ENCODE measurements at places on chromosomes 1 and 21.
A peak's percentile ranks its signal among the peaks of the same experiment; 100 is the strongest.

GRCh38 chr1:243842978-243843511, 7.0 kb downstream of the AKT3 start:
- H3K27me3 ChIP-seq, result no peaks in the 10 kb centered on the region
- DNase-seq, result no peak
- no peak overlapping the region for H3K27ac ChIP-seq
- no peak overlapping the region for H3K4me3 ChIP-seq

- no peaks in the 10 kb centered on the region for H3K4me1 ChIP-seq
- DNase-seq, result peak; percentile 53
- no peaks in the 10 kb centered on the region for H3K36me3 ChIP-seq
- no peaks in the 10 kb centered on the region for H3K27me3 ChIP-seq
These were observed 5.6 kb upstream of the S100A7 start for GRCh38 chr1:153465811-153466636.

DNA sequence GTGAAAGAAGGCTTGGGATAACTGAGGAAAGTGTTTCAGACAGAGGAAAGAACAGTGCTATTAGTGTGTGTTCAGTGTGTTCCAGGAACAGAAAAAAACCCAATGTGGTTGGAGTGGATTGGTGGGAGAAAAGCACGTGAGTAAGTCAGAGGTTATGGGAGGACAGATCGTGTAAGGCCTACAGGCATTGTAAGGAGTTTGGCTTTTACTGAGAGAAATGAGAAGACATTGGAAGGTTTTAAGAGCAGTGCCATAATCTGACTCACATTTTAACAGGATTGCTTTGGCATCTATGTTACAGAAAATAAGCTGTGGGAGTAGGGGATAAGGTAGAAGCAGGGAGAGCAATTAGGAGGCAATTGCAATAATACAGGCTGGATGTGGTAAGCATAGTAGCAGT, 4.8 kb downstream of the ARPC5 start:
- H3K27ac ChIP-seq, result no peak overlapping the region
- peaks cover 18% of the 10 kb centered on the region for H3K4me1 ChIP-seq
- no peak overlapping the region for H3K4me3 ChIP-seq
- peaks cover 5% of the 10 kb centered on the region for H3K36me3 ChIP-seq

DNA sequence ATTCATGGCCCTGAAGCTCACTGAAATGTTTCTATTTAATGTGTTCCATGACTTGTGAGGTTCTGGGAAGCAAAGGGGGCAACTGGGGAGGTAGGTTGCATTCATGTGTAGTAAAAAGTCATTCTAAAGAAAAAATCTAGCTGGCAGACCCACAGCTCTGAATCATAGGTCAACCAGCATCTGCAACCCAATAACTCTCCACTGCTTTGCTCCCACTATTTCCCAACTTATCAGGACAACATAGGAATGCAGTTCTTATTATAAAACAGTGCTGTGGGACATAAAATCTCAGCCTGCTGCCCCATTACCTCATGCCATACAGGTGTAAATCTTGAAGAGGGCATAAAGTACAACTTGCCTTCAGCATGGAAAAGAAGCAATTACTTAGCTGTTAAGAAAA, 576.1 kb upstream of the PTBP2 start:
- no peak overlapping the region for H3K4me3 ChIP-seq
- DNase-seq, result no peak
- H3K27ac ChIP-seq, result no peak overlapping the region
- H3K36me3 ChIP-seq, result no peaks in the 10 kb centered on the region

DNA sequence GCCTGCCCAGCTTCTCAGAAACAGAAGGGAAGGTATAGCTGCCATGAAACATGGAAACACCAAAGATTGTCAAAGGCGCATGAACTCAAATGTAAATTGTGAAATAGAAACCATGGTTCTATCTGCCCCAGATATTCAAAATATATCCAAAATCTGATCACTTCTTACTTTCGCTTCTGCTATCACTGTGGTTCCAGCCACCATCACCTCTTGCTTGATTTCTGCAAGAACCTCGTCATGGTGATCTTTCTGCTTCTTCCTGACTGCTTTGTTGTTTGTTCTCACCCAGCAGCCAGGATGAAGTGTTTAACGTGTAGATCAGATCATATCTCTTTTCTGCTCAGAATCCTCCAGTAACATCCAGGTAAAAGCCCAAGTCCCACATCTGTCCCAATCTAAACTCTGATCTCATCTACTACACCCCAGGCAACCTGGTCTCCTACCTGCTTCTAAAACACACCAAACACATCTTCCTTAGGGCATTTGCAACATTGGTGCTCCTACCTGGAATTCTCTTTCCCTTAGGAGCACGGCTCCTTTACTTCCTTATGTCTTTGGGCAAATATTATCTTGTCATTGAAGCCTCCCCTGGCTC, 10.5 kb upstream of the LMO4 start:
- no peak overlapping the region for H3K27ac ChIP-seq
- no peak overlapping the region for H3K4me3 ChIP-seq
- H3K4me1 ChIP-seq, result no peaks in the 10 kb centered on the region
- DNase-seq, result no peak
- H3K27me3 ChIP-seq, result no peaks in the 10 kb centered on the region
- no peaks in the 10 kb centered on the region for H3K36me3 ChIP-seq

GRCh38 chr1:77847621-77848080, 40.8 kb upstream of the NEXN start:
- no peak overlapping the region for H3K4me3 ChIP-seq
- DNase-seq, result no peak
- H3K27ac ChIP-seq, result no peak overlapping the region
- H3K4me1 ChIP-seq, result no peaks in the 10 kb centered on the region

- H3K27me3 ChIP-seq, result no peaks in the 10 kb centered on the region
- DNase-seq, result no peak
- H3K4me1 ChIP-seq, result no peaks in the 10 kb centered on the region
- H3K36me3 ChIP-seq, result no peaks in the 10 kb centered on the region
- no peak overlapping the region for H3K4me3 ChIP-seq
- H3K27ac ChIP-seq, result no peak overlapping the region
These were observed 48.5 kb downstream of the OPRD1 start for GRCh38 chr1:28860332-28861073.

- H3K4me1 ChIP-seq, result no peaks in the 10 kb centered on the region
- no peak for DNase-seq
These were observed 154.8 kb downstream of the TRABD2B start for GRCh38 chr1:47842228-47842919.

- H3K27ac ChIP-seq, result no peak overlapping the region
- DNase-seq, result no peak
- no peaks in the 10 kb centered on the region for H3K27me3 ChIP-seq
- no peak overlapping the region for H3K4me3 ChIP-seq
These were observed 81.2 kb downstream of the KCNN3 start for GRCh38 chr1:154788886-154789285.

GRCh38 chr1:160030657-160031364, 979 bp downstream of the PIGM start:
- H3K27me3 ChIP-seq, result no peaks in the 10 kb centered on the region
- H3K36me3 ChIP-seq, result no peaks in the 10 kb centered on the region
- peak overlapping the region; percentile 66 for H3K27ac ChIP-seq
- peak overlapping the region; percentile 76 for H3K4me3 ChIP-seq

- no peak for DNase-seq
- no peak overlapping the region for H3K27ac ChIP-seq
- H3K4me1 ChIP-seq, result no peaks in the 10 kb centered on the region
- H3K4me3 ChIP-seq, result no peak overlapping the region
These were observed 35.5 kb downstream of the PLA2G4A start for GRCh38 chr1:186864296-186864695.

DNA sequence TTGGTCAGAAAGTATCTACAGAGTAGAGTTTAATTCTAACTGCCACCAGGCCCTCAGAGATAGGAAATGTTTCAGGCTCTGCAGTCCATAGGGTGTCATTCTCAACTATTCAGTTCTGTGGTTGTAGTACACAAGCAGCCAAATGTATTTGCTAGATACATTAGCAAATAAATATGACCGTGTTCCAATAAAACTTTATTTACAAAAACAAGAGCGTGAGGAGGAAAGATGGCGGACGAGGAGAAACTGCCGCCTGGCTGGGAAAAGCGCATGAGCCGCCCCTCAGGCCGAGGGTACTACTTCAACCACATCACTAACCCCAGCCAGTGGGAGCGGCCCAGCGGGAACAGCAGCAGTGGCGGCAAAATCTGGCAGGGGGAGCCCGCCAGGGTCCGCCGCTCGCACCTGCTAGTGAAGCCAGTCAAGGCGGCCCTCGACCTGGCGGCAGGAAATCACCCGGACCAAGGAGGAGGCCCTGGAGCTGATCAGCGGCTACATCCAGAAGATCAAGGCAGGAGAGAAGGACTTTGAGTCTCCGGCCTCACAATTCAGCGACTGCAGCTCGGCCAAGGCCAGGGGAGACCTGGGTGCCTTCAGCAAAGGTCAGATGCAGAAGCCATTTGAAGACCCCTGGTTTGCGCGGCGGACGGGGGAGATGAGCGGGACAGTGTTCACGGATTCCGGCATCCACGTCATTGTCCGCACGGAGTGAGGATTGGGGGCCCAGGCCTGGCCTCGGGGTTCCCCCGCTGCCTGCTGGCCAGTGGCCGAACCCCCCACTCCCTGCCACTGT, 286.1 kb downstream of the LRRC40 start:
- DNase-seq, result no peak
- H3K36me3 ChIP-seq, result no peaks in the 10 kb centered on the region
- H3K4me3 ChIP-seq, result no peak overlapping the region
- no peaks in the 10 kb centered on the region for H3K4me1 ChIP-seq
- H3K27ac ChIP-seq, result no peak overlapping the region
- no peaks in the 10 kb centered on the region for H3K27me3 ChIP-seq

GRCh38 chr1:43835082-43836021, 98.2 kb upstream of the ARTN start:
- H3K27ac ChIP-seq, result no peak overlapping the region
- H3K36me3 ChIP-seq, result no peaks in the 10 kb centered on the region
- no peak overlapping the region for H3K4me3 ChIP-seq
- no peak for DNase-seq
- H3K27me3 ChIP-seq, result no peaks in the 10 kb centered on the region

DNA sequence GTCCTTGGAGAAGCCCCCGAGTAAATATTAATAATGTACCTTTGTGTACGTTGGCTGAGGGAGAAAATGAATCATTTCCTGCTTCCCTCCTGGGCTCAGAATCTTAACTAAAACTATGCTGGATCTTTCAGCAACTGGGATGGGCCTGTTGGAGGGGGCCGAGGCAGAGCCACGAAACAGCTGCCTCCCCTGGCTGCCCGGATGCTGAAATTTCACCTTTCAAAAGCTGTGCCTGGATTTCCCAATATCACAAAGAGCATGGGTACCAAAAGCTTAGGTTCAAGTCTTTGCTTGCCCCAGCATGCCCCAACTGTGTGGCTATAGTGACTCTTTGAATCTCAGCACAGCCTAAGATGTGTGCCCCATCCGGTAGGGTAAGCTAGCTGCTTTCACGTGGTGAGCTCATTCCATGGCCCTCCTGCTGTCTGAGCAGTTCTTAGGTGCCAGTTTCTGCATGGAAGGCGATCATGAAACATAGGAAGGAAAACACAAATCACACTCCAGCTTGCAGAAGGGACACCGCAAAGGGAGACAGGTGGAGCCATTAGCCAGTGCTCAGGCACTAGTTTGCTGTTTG, 473.5 kb downstream of the PTPRU start:
- H3K27me3 ChIP-seq, result no peaks in the 10 kb centered on the region
- H3K4me1 ChIP-seq, result no peaks in the 10 kb centered on the region
- no peaks in the 10 kb centered on the region for H3K36me3 ChIP-seq
- DNase-seq, result no peak
- no peak overlapping the region for H3K4me3 ChIP-seq

DNA sequence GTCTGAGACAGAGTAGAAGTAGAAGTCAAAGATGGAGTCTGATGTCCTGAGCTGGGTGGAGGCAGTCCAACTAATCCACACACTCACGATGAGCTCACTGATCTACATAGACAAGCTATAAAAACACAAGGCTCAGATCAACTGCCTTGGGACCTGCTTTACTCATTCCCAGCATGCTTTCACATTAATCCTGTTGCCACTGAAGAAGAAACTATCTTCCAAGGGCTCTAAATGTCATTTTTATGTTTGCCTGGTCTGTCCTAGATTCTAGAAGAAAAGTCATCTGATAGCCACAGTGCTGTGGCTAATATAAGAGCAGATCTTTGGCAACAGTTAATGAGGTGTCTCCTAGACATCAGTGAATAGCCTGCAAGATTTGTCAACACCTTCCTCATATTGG, 522.7 kb downstream of the NUF2 start:
- no peaks in the 10 kb centered on the region for H3K36me3 ChIP-seq
- no peak overlapping the region for H3K4me3 ChIP-seq
- H3K27ac ChIP-seq, result no peak overlapping the region
- DNase-seq, result no peak
- H3K27me3 ChIP-seq, result no peaks in the 10 kb centered on the region

- peaks cover 21% of the 10 kb centered on the region for H3K4me1 ChIP-seq
- DNase-seq, result no peak
- H3K4me3 ChIP-seq, result no peak overlapping the region
- peak overlapping the region; percentile 23 for H3K27ac ChIP-seq
These were observed 86.7 kb downstream of the GALNT2 start for GRCh38 chr1:230153641-230154296.

- H3K4me3 ChIP-seq, result no peak overlapping the region
- H3K4me1 ChIP-seq, result peaks cover 54% of the 10 kb centered on the region
- peak overlapping the region; percentile 99 for H3K27ac ChIP-seq
- DNase-seq, result no peak
- no peaks in the 10 kb centered on the region for H3K27me3 ChIP-seq
These were observed 54.3 kb upstream of the TARBP1 start for GRCh38 chr1:234533034-234533891.

DNA sequence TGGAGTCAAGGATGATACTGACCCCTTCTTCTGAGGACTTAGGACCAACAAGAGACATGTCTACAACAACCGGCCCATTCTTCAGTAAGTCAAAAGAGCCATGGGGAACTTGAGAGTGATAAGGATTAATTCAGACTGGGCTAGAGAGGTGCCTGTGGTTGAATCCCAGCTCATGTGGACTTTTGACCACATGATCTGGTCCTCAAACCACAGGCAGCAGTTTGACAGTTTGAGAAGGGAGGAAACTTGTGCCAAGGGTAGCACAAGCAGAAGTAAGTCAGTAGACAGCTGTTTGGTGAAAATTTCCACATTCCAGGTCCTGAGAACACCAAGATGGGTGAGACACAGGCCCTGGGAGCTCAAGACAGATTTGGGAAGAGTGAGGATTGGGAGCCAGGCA, 19.8 kb downstream of the SH3BP5L start:
- no peak overlapping the region for H3K4me3 ChIP-seq
- no peak overlapping the region for H3K27ac ChIP-seq
- DNase-seq, result no peak

DNA sequence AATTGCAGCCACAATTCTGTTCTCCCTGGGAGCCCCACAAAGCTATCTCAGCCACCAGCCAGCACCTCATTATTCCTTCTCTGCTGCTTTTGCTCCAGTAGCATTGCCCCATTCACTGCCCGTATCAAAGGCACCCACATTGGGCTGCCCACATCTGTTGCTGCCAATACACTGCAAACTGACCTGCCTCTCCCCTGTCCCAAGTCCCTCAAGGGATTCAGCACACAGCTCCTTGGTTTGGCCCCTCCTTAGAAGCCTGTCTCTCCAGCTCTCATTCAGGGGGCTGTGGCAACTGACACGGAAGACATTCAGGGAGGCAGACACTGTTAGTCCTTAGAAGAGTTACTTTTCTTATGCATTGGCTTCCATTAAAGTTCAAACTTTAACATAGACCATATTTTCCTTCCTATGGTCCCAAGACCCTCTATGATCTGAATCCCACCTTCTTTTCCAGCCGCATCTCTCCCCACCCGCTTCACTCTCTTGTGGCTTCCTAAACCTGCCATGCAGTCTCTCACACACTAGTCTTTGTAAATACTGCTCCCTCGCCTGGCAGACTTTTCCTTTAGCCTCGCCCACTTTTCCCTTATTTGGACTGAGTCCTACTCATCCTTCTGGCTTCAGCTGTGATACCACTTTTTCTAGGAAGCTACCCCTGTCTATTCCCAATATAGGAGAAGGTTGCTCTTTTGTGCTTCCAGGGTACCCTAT, 19.3 kb upstream of the KLHDC8A start:
- no peaks in the 10 kb centered on the region for H3K36me3 ChIP-seq
- H3K4me1 ChIP-seq, result peaks cover 42% of the 10 kb centered on the region
- H3K4me3 ChIP-seq, result no peak overlapping the region
- H3K27me3 ChIP-seq, result no peaks in the 10 kb centered on the region

Measured in pancreas (tissue), 10 donors.